ENCODE measurements at places on chromosomes 4 and X.

- DNase-seq = no peak
Measured at GRCh38 chr4:186264660-186265059, 1.3 kb upstream of the F11 start.

DNA sequence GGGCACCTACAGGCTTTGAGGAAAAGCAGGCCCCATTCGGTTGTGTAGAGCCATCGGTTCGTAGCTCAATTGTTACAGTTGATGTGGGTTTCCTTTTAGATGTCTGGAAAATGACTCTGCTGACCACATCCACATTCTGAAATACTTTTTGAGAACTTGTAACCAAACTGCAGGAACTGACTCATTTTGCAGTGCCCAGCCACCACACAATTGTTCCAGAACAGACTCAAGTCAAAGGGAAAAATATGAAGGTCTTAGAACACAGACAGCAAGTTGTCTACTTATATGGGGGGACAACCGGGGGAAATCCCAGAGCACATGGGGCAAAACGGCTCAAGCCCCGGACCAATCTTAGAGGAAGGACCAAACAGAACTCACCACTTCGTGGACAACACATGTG is 557.6 kb upstream of the DIPK2B start:
- no peak for DNase-seq

DNA sequence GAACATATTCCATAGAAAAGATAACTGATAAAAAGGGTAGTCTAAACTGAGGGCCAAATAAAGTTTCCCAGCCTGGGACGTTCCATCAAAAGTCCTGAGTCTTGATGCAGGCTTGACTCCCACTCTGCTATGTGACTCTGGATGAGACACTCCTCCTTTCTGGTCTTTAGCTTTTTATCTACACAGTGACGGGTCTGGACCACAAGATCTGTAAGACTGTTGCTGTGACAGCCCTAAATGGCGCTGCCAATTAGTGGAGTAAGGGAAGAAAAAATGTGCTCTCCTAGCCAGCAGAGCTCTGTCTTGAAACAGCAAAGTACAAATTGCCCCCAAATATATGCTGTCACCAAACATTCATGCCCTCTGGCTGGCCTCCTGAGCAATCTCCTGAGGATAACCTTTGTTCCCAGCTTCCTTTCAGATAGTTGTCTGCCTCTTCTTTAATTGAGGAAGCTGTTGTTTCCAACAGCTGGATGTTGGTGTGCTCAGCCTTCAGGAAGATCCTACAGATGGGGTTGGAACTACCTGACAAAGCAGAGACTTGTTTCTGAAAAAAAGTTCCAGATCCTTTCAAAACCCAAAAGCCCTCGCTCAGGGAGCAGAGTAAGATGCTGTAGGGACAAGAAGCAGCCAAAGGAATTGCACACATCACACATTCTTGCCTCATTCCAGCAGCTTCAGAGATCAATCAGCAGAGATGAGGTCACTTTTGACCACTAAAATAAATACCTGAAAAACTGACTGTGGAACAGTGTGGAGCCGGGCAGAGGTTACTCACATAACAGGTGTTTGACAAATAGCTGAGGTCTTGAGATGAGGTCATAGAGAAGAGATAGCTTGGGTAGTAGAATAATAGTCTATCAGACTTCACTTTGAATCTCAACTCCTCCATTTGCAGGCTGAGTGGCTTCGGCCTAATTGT is 383.4 kb upstream of the FGF13 start:
- no peak for DNase-seq

- no peak for DNase-seq
Measured at GRCh38 chrX:149476513-149476912, 28.6 kb downstream of the IDS start.

- DNase-seq = no peak
Measured at GRCh38 chr4:156419080-156419685, 465.5 kb upstream of the CTSO start.

DNA sequence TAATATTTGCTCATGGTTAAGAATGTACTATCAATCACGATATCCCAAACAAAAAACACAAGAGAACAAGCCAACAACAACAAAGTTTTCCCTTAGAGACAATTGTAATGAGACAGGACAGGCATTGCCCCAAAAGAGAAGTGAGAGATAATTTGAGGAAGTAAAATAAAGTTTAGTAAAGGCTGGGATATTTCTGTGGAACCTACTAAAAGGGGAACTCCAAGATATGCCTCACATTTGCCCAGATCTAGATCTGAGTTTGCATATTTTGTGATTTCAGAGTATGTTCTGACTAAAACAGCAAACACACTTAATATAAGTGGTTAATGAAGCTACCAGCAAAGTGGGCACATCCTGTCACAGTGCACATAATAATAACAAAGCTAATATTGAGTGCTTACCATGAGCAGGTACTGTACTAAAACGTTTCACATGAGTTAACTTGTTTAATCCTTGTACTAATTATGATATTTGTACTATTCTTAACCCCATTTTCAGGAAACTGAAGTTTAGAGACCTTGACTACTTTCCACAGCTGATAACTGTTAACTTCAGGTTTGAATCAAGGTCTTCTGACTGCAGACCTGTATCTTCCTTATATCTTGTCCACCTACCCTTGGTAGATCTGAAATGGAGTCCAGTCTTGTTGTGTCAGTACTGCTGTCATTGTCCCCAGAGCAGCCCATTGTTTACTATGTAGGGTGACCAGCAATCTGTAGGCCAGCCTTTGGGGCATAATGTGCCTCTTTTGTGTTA is 26.0 kb upstream of the BMP2K start:
- no peak for DNase-seq

DNA sequence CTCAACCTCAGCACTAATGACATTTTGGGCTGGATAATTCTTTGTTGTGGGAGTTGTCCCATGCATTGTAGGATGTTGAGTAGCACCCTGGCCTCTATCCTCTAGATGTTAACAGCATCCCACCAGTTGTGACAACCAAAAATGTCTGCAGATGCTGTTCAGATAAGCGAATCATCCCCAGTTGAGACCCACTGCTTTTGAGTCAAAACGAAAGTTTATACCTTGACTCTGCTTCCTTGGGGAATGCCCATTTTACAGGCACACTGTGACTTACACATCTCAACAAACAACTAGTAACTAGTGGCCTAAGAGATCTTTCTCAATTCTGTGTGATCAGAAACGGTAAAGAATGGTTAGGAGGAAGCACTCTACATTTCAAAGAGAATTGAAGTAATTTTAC is 37.0 kb downstream of the SEPSECS start:
- DNase-seq = no peak

DNA sequence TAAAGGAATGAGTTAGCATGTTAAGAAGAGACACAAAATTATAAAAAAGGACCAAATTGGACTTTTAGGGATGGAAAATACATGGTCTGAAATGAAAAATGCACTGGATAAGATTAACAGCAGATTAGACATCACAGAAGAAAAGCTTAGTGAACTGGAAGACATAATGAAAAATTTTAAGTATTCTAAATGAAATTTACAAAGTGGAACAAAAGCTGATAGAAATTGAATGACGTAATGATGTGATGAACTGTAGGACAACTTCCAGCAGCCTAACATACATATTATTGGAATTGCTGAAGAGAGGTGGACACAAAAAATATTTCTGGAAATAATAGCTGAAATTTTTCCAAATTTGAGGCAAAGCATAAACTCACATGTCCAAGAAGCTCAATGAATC is 39.6 kb upstream of the GPR173 start:
- DNase-seq = no peak

DNA sequence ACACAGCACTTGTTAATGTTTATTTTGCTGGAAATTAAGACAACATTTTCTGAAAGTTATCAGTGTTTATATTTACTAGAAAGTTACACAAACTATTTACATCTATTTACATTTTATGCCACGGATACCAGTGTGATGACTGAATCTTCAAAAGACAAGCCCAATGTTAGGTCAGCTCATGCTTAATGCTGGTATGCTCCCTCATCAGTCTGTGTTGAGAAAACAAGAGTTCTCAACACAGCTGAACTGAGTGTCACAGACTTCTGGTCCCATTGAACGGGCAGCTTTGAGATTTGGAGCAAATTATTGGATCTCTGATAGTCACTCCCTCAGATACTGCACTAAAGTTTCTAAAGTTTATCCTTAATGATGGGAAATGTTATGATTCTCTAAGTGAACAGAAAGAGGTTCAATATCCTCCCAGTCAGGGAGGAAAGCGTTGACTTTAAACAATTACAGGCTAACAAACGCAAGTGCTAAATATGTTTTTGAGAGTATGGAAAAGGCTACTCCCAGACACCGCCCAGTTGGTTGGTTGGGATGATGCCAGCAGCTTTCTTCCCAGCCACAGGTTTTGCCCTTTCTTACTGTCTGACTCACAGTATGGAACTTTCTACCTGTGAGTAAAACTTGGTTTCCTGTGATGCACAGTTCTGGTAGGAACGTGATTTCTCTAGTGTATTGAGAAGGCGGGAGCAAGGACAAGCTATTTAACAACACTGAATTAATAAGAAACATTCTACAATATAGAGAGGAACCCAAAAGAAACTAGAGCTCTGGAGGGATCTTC is 1293.6 kb upstream of the TENM3 start:
- DNase-seq = no peak

DNA sequence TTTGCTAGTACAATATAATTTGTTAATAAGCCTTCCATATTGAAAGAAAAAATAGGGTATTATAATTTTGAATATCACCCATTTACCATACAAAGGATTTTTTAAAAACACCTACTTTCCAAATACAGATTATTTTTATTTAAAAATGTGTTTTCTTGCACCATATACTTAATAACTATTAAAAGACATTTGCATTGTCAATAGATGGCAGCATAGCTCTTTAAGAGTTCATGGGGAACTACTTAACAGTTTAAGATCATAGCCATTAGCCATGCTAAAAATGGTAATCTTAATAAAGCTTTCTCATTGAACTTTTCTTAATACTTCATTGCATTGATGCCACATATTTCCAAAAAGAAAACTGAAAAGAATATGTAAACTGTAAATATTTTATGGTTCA is 1995.9 kb downstream of the C4orf33 start:
- DNase-seq = no peak

- no peak for DNase-seq
Measured at GRCh38 chrX:45774961-45775360, 574.3 kb upstream of the DIPK2B start.

All from T-helper 9 cell (primary cell).